Daoy (cell line): ENCODE measurements at places on chromosomes 2 and 18.

- DNase-seq = no peak
Observed at GRCh38 chr18:73777356-73778031, 370.1 kb downstream of the FBXO15 start.

GRCh38 chr2:67599561-67599960 lies 202.4 kb downstream of the ETAA1 start:
- DNase-seq = no peak

DNA sequence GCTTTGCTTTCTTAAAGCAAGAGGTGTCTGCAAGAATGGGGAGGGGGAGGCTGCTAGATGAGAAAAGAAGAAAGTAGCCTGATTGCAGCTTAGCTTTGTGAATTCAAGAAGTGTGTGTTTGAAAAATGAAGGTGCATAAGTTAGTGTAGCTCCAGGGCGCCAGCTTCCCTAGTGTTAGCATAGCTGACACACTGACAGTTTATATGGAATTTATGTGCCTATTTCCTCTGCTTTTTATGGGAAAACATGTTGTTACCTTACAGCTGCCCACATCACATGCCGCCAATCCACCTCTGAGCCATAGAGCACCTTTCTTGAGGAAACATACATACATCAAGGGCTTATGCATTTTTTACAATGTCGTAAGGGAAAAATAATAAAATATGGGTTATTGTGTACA lies 536.4 kb upstream of the PIK3C3 start:
- DNase-seq = no peak

DNA sequence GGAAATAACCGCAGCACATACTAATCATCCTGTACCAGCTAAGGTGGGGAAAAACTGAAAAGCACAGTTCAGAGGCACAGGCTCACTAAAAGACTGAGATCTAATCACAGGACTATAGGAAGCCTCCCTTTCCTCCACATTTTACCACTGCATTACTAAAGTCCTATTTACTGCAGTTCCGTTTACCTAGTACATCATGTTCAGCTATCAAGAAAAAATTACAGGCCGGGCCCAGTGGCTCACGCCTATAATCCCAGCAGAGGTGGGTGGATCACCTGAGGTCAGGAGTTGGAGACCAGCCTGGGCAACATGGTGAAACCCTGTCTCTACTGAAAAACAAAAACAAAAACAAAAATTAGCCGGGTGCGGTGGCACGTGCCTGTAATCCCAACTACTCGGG lies 11.0 kb upstream of the NBEAL1 start:
- DNase-seq = no peak

DNA sequence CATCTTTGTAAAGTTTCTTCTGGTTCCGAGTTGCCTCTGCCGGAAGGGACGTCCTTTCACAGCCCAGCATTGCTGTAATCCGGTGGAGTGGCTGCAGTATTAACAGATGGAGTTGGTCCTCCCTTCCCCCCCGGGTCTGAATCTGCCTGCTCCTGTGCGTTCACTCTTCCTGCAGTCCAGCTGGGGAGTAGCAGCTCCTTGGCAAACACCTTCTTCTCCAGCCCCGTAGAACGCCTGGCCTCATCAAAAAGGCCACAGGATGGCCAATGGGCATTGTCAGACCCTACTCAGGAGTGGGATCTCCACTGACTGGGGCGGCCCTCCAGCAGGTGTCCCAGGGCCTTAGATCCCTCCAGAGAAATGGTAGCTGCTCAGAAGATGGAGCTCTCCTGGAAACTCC lies 234.0 kb downstream of the FAM210A start:
- DNase-seq = no peak
